ENCODE measurements at places on chromosomes 2 and 18. TPM values are rescaled to one million over a fixed set of nuclear protein-coding genes. Genes with fewer than 3 reads are reported as not detected.

DNA sequence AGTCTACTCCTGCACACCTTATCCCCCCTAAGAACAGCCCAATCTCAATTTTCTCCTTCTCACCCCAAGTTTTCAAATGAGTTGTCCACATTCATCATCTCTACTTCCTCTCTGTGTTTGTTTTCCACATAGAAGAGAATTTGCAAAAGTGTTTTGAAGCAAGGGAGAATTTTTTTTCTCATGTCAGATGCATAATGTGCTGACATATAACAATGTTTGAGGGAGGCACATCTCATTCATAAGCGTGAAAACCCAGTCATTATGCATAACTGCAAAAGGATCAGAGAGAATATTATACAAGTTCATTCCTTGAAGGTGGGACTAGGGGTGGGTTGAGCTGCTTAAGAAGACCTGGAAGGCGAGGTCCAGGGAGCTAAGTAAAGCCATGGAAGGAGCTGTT is 80.8 kb upstream of the SLC1A4 start:
- H3K27me3 ChIP-seq, result no peaks in the 10 kb centered on the region
- H3K4me1 ChIP-seq, result peaks cover 17% of the 10 kb centered on the region
- DNase-seq, result no peak
- H3K4me3 ChIP-seq, result no peak overlapping the region
- no peak overlapping the region for H3K27ac ChIP-seq

GRCh38 chr2:205563646-205564045 is 118.7 kb upstream of the NRP2 start:
- no peak overlapping the region for H3K27ac ChIP-seq
- no peaks in the 10 kb centered on the region for H3K27me3 ChIP-seq
- no peaks in the 10 kb centered on the region for H3K36me3 ChIP-seq
- H3K4me1 ChIP-seq, result no peaks in the 10 kb centered on the region
- DNase-seq, result peak; percentile 76

DNA sequence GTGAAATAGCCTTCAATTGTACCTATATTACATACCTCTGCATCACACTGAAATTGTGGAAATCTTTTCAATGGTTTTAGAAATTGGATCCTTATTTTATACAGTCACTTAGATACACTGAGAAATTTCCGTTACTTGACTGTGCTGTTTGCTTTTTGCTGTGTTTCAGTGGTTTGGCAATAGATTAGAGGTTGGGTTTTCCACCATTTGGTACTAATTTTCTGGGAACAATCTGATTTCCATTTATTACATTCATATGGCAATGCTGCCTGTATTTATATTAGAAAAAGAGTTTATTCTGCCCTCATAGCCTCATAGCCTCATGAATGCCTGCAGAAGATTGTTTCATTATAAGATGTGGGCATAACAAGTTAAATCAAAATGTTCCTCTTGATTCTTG is 285.0 kb downstream of the GULP1 start:
- no peaks in the 10 kb centered on the region for H3K36me3 ChIP-seq
- H3K27me3 ChIP-seq, result no peaks in the 10 kb centered on the region
- no peak overlapping the region for H3K27ac ChIP-seq
- H3K4me1 ChIP-seq, result no peaks in the 10 kb centered on the region

DNA sequence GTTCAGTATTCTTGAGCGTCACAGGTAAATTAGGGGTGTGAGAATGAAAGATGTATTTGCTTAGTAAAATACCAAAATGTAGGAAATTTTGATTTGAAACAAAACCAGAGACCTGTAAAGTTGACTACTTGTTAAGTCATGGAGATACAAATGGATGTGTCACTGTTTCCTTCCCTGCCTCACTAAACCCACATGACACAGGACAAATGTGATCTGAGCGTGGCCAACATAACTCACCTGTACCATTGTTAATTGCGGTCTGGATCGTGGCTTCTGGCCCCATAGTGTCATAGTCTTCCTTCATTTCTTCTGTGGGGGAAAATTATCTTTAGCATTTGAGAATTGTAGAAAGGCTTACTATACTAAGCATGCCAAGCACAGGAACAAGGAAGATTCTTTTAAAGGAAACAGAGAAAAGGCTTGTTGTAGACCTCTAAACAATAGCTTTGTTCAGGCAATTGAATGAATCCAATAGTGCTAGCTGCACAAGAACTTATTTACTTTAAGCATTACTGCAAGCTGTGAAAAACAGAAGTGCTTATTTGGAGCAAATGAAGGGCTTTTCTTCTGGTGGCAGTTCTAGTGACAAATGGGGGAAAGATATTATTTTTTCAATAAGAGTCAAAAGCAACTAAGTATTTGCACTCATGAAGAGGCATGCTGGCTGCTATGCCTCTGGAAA is 95.2 kb downstream of the ZEB2 start:
- H3K36me3 ChIP-seq, result peaks cover 29% of the 10 kb centered on the region
- no peak for DNase-seq
- no peaks in the 10 kb centered on the region for H3K27me3 ChIP-seq
- H3K4me3 ChIP-seq, result no peak overlapping the region

DNA sequence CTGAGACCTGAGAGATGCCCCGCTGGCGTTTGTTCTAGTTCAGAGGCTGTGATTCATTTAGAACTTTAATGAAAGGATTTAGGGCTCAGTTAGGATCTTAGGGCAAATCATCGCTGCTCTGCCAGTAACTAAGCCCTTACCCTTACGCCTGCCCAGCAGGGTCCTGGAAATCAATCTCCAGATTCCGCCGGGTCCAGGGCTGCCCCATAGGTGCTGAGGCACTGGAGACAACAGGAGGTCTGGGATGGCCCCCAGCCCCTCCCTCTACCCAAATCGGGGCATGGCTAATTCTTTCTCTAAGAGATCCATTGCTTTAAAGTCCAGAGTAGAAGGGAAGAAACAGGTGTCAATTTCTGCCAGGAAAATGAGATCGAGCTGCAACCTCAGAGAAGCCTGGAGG is 83.1 kb downstream of the SDC1 start:
- no peak overlapping the region for H3K4me3 ChIP-seq
- H3K36me3 ChIP-seq, result no peaks in the 10 kb centered on the region
- H3K4me1 ChIP-seq, result peaks cover 18% of the 10 kb centered on the region
- no peak overlapping the region for H3K27ac ChIP-seq

GRCh38 chr2:61510674-61511671 is 27.2 kb downstream of the XPO1 start:
- H3K36me3 ChIP-seq, result peaks cover 30% of the 10 kb centered on the region
- H3K27ac ChIP-seq, result peak overlapping the region; percentile 50
- H3K27me3 ChIP-seq, result no peaks in the 10 kb centered on the region
- H3K4me1 ChIP-seq, result peaks cover 4% of the 10 kb centered on the region
- no peak for DNase-seq

Gene SH2D6
- total RNA-seq, result 0.07 TPM
